ENCODE measurements at places on chromosomes 6 and 20.

DNA sequence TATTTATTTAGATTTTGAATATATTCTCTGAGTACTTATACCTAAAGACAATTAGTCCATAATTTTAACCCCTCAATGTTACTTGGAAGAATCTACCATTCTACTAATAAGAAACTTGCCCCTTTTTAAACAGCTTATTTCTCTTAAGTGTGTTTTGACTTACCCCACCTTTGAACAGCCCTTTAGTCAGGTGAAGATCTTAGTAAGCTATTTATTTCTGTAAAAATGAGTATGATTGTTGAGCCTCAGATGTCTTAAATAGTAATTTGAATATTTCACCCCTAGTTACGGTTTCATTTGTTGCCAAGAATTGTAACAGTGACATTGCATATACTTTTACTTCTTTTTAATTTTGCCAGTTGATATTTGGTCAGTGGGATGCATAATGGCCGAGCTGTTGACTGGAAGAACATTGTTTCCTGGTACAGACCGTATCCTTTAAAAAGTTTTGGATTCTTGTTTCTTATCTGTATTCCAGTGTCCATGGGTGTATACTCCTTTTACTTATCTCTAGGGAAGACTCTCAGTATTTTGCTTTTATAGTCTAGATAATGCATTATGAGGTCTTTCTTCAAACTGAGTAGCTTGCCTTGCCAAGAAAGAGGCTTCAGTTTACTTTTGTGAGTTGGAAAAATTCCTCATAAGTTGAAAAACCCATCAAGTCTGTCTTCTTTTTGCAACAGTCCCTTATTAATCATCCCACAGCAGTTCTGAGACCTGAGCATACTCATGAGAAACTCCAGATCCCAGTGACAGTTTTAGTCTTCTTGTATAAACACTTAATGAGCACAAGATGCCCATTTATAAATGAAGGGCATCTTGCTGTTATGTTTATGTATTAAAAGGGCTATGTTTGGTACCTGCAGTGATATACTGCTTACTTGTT lies 48.8 kb downstream of the MAPK14 start:
- no peak for DNase-seq

DNA sequence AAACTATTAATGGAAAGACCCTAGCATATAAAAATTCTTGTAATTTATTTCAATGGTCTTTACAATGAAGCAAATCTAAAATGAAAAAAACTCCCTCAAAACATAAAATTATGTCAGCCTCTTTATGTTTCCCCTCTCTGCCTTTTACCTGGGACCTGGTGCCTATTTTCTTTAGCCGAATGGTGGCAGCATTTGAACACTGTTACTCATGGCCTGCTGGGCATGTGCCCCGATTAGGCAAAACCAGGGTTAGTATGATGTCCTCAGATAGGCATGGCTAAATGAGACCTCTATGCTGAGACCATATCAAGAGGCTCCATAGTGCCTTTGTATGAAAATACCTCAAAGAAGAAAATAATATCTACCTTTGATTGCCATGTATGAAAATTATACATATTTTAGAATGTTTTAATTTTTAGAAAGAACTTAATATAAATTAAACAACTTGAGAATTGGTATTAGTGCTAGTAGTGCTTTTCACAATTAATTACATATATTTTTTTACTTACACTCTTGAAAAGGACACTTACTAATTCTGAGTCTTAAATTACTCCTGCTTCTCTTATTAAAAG lies 22.5 kb upstream of the C6orf58 start:
- no peak for DNase-seq

DNA sequence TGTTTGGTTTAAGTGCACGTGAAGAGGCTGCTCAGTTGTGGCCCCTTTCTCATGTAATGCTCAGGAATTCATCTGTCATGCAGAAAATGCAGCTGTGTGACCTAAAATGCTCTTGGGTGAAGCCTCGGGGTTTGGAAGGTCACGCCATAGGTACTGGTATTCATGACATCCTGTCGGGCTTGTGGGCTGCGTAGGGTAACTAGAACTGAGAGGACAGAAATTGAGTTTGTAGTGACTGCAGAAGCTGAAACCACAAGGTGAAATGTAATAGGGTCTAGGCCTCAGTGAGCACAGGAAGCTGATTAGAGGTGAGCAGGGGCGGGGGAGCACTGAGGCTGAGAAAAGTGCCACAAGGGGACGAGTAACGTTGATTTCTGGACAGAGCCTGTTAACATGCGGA lies 128.8 kb downstream of the SOBP start:
- DNase-seq, result no peak

GRCh38 chr6:65984089-65984488 lies 277.1 kb upstream of the EYS start:
- no peak for DNase-seq

GRCh38 chr20:19161336-19161735 lies 51.1 kb upstream of the SLC24A3 start:
- no peak for DNase-seq

DNA sequence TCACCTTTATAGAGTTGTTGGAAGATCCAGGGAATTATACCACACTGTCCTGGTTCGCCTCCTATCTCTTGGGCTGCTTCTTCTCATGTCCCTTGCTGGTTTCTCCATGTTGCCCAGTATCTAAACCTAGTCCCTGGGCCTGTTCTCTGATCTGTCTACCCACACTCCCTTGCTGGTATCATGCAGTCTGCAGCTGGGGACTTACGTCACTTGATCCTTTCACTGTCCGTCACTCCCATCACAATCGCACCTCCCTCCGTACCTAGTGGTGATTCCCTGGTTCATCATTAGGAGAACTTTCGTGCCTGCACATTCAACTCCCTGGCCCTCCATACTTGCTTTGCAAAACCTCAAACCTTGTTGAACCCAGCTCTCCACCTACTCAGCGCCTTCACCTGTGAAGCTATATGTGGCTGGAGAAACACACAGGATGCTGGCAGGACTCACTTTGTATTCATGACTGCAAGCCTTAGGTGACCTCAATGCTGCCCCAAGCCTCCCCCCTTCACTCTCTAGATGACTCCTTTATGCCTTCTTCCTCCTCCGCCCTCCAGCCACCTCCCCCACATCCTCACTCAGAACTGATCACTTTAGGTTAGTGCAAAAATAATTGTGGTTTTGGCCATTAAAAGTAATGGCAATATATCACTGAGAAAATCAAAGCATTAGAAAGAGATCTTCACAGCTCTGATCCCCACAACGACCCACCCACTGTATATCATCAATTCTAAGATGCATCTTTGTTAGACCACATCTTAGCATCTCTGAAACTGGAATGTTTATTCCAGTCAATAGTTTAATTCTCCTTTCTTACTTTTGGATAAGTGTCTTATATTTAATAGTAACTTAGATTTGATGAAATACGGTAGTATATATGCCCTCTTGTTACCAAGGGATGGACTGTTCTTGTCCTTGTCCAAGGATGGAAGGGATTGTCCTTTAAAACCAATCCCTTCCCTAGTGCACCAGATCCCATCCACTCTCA lies 26.4 kb downstream of the GDAP1L1 start:
- no peak for DNase-seq

GRCh38 chr20:22584522-22584921 lies at the start of gene FOXA2:
TSS of gene FOXA2 (minus strand) at chr20:22584572. CDS start at chr20:22584278, 294 bp downstream.
- no peak for DNase-seq

DNA sequence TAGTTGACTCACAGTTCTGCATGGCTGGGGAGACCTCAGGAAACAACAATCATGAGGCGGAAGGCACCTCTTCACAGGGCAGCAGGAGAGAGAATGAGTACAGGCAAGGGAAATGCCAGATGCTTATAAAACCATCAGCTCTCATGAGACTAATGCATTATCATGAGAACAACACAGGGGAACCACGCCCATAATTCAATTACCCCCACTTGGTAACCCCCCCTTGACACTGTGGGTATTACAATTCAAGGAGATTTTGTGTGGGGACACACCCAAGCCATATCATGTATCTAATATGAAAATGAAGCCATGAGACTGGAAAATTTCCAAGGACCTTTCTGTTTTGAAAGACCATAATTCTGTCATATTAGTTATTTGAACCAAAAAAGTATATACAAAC lies 342.4 kb upstream of the PLCB4 start:
- no peak for DNase-seq

- DNase-seq, result no peak
Observed at GRCh38 chr20:10023911-10024310, 10.9 kb upstream of the ANKEF1 start.

DNA sequence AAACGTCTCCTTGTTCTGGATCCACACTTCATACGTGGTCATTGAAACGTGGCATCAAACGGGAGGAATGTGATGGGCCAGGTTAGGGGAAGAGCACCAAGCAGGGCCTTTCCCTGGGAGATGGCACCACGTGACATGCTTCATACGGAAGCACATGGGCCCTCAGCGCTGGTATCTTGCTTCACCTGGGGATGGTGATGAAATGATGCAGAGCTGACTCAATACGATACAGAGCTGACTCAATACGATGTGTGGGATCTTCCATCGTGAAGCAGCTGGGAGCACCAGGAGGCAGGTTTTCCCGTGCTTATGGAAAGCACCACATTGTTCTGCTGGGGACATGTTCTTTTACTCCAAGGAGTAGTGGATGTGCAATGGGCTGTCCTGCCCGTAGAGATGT lies 22.5 kb upstream of the TAGAP start:
- no peak for DNase-seq

DNA sequence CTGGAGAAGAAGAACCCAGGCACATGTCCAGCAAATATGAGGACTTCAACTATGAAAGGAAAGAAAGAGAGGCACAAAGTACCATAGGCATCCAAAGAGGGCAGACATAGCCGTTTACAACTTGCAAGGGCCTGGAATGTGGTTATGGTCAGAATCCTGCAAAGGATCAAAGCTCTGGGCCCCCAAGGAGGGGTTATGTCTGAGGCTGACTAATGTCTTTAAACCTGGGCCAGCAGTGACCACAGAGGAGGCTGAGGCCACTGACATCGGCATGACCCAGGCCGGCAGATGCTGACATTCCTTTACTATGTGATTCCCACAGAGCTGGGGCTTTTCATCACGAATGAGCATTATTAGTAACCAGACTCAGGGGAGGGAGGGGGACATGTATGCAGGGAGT lies 861.1 kb downstream of the DHX35 start:
- no peak for DNase-seq

GRCh38 chr6:29071831-29072723 lies 15.0 kb downstream of the OR2B3 start:
- DNase-seq, result no peak

DNA sequence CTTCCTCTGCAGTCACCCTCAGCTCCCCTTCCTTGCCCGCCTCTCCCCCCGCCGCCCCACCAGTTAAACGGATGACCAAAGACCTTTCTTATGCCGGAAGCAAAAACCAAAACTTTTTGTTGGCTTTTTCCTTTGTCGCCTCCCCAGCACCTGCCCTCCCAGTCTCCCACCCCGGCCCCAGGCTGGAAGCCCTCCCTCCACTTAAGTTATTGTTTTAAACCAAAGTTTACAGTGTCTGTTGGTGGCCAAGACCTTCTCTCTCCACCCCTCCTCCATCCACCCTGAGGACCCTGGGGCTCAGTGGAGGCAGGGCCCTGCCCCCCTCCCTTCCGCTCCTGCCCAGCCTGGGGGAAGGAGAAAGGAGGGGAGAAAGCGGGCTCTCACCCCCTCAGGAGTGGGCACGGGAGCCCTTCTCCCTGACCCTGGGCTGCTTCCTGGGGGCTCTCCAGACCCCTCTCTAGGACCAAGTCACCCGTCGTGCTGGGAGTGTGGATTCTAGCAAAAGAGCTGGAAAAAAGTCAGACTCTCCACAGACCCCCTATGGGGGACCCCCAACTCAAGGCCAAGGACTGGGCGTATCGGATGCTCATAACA lies 38.3 kb upstream of the MDFI start:
- no peak for DNase-seq

- DNase-seq, result no peak
Observed at GRCh38 chr6:166908811-166909210, 47.5 kb downstream of the RNASET2 start.

- DNase-seq, result no peak
Observed at GRCh38 chr6:137283940-137284810, 65.0 kb upstream of the IFNGR1 start.

- no peak for DNase-seq
Observed at GRCh38 chr6:117908246-117909068, 1.4 kb downstream of the SLC35F1 start.

- DNase-seq, result no peak
Observed at GRCh38 chr6:2749969-2750600, 637 bp downstream of the MYLK4 start.

GRCh38 chr6:82337688-82338257 lies 25.8 kb upstream of the TPBG start:
- DNase-seq, result no peak

DNA sequence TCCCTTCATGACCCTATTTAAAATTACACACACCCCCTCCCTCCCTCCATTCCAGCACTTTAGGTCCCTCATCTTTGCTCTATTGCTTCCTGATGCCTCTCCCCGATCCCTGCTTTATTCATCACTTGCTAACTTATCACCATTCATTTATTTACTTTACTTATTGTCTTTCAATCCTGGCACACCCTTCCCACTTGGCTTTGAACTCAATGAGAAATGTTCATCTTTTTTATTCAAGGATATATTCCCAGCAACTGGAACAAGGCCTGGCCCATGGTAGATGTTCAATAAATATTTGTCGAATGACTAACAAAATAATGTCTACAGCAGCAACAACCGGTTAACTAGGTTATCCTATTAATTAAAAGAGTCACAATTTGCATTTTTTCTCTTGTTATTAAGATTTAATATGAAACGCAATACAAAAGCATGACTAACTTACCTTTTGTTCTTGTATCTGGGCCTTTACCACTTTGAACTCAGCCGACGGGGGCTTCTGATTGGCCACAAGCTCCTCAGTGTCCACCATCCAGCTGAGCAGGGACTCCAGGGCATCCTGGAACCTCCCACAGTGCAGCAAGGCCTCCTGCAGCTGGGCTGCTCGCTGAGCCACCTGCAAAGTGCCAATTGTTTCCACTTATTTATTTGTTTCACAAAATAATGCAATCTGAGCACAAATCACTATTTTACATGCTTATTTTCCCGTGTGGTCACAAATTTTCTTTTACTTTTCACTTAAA lies 107.8 kb downstream of the DST start:
- no peak for DNase-seq

GRCh38 chr6:53474010-53474409 lies 70.9 kb downstream of the GCLC start:
- DNase-seq, result no peak

DNA sequence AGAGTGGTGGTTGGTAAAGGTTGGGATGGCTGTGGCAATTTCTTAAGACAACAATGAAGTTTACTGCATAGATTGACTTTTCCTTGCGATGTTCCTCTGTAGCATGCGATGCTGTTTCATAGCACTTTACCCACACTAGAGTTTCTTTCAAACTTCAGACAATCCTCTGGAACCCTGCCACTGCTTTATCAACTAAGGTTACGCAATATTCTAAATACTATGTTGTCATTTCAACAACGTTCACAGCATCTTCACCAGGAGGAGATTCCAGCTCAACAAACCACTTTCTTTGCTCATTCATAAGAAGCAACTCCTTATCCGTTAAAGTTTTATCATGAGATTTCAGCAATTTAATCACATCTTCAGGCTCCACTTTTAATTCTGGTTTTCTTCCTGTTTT lies 161.2 kb upstream of the NRSN1 start:
- no peak for DNase-seq

Data from SIG-M5 (cell line).